ENCODE measurements at places on chromosomes 7 and 10. TPM values are rescaled to one million over a fixed set of nuclear protein-coding genes. Genes with fewer than 3 reads are reported as not detected.

The HOXA10 gene
- not detected for total RNA-seq

The GRID1 gene
- total RNA-seq = 1.1 TPM

The BNIP3 gene
- total RNA-seq = 130 TPM

The ATP5MK gene
- total RNA-seq = 791 TPM

The ITPRID1 gene
- total RNA-seq = not detected

DNA sequence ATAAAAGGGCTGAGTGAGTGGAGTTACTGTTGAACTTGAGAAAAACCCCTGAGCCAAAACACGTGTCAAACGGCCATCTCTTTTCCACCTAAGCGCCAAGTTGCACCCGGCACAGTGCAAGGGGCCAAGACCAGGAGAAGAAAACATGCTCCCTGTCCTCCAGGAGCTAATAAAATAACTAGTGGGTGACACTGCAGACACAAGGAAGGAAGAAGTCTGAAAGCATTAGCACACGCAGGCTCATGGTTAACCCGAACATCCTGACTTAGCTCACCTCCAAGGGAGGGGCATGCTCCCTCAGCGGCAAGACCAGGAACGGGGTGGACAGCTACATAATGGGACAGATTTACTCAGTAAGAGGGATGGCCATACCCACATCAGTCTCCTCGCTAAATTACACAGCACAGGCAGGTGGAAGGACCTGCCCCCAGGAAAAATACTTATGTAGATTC, 65.0 kb downstream of the PIP4K2A start:
- DNase-seq = no peak

Measured in heart left ventricle (tissue), 16 donors.